Astrocyte of the hippocampus (primary cell): ENCODE measurements at places on chromosomes 13 and 19.

DNA sequence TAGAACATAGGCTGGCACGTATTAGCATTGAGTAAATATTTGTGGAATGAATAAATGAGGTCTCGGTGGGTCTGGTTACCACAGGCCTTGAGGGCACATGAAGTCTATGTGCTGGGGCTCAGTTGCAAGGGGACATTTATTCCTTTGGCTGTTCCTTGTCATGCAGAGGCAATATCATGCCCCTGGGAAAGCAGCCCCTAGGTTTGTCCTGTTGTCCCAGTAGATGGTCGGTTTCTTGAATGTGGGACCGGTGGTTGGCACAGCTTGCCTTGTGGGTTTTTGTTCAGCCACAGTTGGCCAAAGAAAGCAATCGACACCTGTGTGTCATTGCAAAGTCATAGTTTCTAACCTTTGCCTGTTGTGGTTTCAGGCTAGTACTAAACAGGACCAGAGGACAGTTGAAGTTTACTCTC is 24.7 kb upstream of the GPR183 start:
- peak; percentile 23 for DNase-seq

DNA sequence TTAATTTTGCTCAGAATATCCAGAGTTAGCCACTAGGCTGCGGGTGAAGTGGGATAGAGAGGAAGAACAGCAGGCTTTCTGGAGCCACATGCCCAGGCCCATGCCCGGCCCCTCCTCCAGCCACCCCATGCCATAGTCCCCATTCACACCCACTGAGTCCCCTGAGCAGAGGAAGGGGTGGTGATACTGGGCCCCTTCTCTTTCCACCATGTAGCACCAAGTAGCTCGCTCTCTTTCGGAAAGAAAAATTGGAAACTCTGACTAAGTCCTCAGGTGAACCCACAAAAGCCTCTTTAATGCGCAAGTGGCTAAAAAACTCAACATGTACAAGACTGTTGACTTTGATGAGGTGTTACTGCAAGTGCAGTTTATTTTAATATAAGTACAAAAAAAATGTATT is 76.7 kb upstream of the GPR183 start:
- no peak for DNase-seq

GRCh38 chr19:6887316-6887715 is at the start of gene ADGRE1:
ADGRE1 (plus strand) TSS chr19:6887579; CDS start chr19:6887609, 30 bp downstream.
- DNase-seq: no peak

GRCh38 chr19:39200066-39200802 is 3.5 kb downstream of the NCCRP1 start:
- DNase-seq: no peak

- DNase-seq: no peak
Observed at GRCh38 chr13:112014857-112015256, 52.1 kb upstream of the SOX1 start.

GRCh38 chr13:40376296-40376849 is 290.1 kb downstream of the FOXO1 start:
- no peak for DNase-seq

GRCh38 chr13:100825557-100825956 is 151.0 kb upstream of the TMTC4 start:
- peak; percentile 57 for DNase-seq

- DNase-seq: no peak
Observed at GRCh38 chr19:44236384-44236783, 23.3 kb upstream of the ZNF233 start.
